HAP-1 (cell line): ENCODE measurements at places on chromosomes 16 and 17.

- DNase-seq = no peak
Measured at GRCh38 chr17:78434455-78435329, 56.2 kb downstream of the PGS1 start.

DNA sequence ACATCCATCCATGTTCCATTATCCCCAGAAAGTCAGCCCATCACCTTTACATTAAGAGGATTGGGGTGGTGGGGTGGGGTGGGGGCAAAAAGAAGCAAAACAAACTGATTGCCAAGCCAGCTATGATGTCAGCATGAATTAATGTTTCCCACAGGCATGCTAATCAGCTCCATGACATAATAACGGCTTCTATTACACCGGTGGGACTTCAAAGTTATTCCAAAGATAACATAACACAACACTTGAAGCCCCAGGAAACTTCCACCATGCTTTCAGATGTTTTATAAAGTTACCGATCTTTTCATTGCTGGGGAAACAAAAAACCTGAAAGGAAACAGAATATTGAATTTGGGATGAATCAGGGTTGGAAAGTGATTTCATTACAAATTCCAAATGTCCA is 155.9 kb upstream of the IRX5 start:
- no peak for DNase-seq

DNA sequence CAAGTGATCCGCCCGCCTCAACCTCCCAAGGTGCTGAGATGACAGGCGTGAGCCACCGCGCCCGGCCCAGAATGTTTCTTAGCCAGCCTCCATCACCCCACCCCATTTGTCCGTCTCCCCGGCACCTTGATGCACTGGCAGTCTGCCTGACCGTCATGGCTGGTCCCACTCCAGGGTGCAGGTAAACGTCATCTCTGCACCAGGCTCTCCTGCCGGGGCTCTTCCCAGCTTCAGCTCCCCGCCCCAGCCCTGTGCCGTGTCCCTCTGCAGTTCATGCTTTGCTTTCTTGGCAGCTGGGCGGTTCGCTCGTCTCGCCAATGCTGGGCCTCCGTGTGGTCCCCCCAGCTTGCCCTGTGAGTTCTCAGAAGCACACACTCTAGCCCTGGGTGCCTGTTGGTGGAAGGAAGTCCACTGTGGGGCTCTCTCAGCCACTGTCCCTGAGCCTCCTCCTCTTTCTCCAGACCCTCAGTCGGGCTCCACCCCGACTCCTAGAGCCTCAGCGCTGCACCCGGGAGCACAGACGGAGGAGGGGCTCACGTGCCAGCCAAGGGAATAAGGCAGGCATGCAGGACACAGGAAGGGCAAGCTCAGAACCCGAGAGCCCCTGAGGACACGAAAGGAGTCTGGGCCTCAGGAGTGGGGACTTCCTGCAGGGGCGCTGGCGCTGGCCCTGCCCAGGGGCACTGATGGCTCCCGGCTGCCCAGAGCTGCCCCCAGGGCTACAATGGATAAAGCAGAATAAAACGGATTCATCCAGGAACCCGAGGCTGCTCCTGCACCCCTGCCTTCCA is 12.0 kb downstream of the HS3ST6 start:
- DNase-seq = no peak

DNA sequence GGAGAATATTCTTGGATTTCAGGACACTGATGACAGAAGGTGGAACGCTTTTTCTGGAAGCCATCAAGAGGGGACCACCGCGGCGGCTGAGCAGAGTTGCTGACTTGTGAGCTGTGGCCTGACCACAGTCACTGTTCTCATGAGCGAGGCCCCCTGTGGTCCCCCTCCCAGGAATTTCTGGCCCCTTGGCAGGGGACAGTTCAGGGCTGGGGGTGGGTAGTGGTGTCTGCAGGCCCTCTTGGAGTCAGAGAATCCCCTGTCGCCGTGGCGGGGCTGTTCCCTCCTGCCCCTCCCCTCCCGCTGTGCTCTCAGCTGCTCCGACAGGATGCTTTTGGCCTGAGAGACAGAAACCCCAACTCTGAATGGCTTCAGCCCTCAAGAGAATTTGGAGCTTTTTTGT is 292.0 kb downstream of the SEC14L1 start:
- no peak for DNase-seq

GRCh38 chr17:49928126-49928800 is 40.7 kb upstream of the DLX4 start:
- DNase-seq = no peak

DNA sequence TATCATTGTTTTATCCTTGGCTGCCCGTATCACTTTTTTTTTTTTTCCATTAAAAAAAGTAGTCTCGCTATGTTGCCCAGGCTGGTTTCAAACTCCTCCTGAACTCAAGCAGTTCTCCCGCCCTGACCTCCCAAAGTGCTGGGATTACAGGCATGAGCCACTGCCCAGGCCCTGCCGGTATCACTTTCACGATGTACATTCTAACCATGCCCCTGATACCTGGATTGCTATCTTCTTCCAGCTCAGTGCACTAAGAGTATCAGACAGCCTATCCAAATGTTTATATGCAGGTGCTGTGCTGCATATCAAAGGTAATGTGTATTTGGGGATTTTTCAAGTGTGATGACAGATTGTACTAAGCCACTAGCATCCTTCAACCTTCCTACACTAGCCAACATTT is 14.2 kb downstream of the MOSMO start:
- DNase-seq = no peak

- DNase-seq = peak; percentile 68
Measured at GRCh38 chr17:58822148-58823050, 66.7 kb downstream of the PPM1E start.

GRCh38 chr17:35801583-35802224 is 6.3 kb upstream of the MMP28 start:
- DNase-seq = no peak

DNA sequence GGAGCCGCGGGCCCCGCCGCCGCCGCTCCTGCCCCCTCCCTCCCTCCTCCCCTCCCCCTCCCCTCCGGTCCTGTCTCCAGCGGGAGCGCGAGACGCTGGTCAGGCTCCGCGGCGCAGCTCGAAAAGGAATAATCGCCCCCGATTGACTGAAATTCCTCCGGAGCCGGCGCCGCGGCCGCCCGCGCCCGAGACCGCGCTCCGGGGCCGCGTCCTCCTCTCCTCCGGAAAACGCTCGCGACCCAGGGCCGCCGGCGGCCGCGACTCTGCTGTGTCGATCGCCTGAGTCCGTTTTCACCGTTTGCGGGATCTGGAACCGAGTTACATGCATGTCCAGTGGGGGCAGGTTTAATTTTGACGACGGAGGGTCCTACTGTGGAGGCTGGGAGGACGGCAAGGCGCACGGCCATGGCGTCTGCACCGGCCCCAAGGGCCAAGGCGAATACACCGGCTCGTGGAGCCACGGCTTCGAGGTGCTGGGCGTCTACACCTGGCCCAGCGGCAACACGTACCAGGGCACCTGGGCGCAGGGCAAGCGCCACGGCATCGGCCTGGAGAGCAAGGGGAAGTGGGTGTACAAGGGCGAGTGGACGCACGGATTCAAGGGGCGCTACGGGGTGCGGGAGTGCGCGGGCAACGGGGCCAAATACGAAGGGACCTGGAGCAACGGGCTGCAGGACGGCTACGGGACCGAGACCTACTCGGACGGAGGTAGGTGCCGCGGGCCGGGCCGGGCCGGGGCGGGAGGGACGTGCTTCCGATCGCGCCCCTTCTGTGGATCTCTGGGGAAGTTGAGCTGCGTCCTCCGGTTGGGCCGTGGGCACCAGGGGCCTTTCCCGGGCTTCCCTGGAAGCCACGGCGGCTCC is 744 bp downstream of the JPH3 start:
- DNase-seq = peak; percentile 66

- DNase-seq = peak; percentile 41
Measured at GRCh38 chr16:88442727-88443576, 10.1 kb upstream of the ZFPM1 start.

DNA sequence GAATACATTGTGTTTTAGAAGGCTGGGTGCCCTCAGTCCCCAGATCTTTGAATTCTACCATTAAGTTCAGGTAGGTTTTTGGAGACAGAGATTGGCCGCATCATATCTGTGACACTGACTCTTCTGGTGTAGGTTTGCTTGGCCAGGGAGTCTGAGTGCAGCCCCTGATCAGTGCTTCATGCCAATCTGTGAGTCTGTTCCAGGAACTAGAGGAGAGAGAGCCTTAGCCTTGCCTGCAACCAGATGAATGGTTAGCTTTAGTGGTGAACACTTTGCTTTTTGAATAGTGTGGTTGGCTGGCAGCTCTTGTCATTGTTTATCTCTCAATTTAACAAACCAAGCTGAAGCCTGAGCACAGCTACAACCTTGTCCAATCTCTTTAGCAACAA is 87.8 kb downstream of the PLXDC1 start:
- DNase-seq = no peak

DNA sequence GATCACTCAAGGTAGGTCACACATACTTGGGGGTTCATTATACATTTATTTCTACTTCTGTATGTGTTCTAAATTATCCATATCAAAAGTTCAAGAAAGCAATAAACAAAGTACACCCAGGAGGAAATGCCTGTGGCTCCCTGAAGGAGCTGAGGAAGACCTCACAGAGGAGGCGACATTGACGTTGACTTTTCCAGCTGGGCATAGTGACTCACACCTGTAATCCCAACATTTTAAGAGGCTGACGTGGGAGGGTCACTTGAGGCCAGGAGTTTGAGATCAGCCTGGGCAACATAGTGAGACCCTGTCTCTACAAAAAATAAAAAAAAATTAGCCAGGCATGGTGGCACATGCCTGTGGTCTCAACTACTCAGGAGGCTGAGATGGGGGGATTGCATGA is 16.3 kb downstream of the ITGAD start:
- no peak for DNase-seq

GRCh38 chr16:47358816-47359215 is 102.0 kb downstream of the ITFG1 start:
- no peak for DNase-seq

GRCh38 chr17:17626840-17627239 is 35.3 kb upstream of the PEMT start:
- DNase-seq = no peak

- DNase-seq = no peak
Measured at GRCh38 chr16:27798241-27798640, 248.3 kb downstream of the KATNIP start.

DNA sequence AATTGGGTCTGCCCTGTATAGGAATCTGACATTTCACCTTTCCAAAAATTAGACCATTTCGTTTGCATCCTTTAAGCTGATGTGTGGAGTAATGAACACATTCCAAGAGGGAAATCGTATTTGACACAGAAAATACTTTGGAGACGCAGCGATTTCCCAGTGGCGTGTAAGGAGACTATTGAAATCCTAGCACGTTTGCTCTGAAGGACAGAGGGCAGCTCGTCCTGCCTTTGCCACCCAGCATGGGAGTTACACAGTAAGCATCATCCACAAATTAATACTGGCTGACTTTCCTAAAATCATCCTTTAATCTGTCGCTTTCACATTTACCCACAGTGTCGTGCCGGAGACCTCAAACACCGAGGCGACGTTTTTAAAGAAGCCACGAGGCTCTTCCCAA is 925.9 kb upstream of the EEF2KMT start:
- no peak for DNase-seq

GRCh38 chr17:77451245-77451893 is 310.6 kb downstream of the SEC14L1 start:
- DNase-seq = no peak

DNA sequence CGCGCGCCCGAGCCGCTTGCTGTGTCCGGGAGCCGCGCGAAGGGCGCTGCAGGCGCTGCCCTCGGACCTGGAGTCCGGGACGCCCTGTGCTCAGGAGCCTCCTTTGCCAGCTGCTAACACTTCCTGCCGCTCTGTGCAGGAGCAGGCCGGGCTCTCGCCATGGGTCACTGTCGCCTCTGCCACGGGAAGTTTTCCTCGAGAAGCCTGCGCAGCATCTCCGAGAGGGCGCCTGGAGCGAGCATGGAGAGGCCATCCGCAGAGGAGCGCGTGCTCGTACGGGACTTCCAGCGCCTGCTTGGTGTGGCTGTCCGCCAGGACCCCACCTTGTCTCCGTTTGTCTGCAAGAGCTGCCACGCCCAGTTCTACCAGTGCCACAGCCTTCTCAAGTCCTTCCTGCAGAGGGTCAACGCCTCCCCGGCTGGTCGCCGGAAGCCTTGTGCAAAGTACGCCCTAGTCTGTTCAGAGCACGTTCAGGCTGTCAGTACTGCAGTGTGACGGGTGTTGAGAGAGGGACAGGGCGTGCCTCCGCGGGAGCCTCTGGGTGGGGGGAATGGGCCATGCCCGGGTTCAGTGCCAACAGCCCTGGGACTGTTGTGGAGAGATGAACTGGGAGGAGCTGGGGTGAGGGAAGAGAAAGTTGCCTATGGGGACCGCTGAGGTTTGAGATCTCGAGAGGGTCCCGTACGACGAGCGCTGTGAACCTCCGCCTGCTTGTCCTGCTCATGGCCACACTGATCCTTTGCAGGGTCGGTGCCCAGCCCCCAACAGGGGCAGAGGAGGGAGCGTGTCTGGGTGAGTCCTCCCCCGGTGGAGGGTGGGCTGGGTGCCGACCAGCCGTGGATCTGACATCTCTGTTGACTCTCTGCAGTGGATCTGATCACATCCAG is 1.3 kb downstream of the ZNF276 start:
- DNase-seq = peak; percentile 85

DNA sequence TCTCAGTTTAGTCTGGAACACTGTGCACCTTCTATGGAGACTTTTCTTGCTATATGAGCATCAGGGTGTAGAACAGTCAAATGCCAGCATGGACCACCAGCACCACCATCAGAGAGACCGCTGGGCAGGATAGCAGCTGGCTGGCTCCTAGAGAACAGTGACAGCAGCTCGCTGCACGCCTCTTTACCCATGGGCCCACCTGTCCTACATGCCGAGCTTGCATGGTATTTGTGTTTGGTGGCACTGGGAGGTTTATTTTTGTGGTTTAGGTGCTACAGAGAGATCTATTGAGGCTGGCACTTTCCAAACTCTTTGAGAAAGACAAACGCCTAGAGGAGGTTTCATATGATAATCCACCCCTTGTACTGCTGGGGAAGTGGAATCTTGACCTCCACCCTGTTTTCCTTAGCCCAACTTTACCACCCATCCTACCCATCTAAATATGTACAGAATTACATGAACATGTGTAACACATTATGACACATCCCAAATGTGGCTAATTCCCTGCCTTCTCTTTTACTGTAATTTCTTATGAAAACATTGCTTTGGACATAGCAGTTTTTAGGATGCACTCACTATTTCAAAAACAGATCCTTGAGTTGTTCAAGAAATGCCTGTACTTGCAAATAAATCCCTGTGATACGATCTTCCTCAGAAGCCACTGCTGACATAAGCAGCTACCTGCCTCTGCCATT is 46.3 kb downstream of the COG7 start:
- DNase-seq = no peak

GRCh38 chr16:3804426-3805016 is 76.0 kb downstream of the CREBBP start:
- no peak for DNase-seq
